ENCODE measurements at places on chromosomes 4 and X.
A peak's percentile ranks its signal among the peaks of the same experiment; 100 is the strongest.

- no peak for DNase-seq
Measured at GRCh38 chrX:38066934-38067333, 60.6 kb downstream of the SYTL5 start.

- DNase-seq: no peak
Measured at GRCh38 chr4:105208561-105208960, 61.9 kb downstream of the TET2 start.

DNA sequence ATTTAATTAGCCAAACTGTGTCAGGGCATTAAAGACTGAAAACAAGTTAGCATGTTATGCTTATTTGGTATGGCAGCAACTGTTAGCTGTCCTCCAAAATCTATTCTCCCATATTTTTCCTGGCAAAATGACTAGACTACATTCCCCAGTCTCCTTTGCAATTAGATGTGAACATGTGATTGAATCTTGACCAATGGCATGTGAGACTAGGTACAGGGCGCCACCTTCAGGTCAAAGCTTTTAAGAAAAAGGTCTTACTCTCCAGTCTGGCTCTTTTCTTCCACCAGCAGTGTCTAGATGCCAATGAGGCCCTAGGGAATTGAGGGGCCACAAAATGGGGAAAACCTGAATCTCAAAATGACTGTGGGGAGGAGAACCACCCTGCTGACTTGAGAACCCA is 408.2 kb downstream of the SMARCA1 start:
- DNase-seq: peak; percentile 32

GRCh38 chr4:73704314-73705055 is 35.9 kb upstream of the CXCL8 start:
- DNase-seq: peak; percentile 100

DNA sequence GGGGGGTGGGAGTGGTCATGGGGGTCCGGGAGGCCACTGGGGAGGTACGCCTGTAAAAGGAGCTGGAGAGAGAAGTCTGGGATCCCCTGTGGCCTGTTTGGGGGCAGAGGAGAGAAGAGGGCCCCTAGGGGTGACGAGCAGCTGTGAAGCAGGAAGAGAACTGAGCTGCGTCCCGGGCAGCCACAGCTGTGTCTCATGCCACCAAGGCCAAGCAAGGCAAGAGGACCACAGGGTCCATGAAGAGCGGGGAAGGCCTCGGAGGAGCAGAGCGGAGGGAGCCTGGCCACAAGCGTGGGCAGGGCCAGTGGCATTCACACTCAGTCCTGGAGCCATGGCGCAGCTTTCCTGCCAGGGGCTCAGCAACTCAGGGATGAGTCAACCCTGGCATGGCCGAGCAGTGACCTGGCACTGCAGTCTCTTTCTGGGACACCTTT is 13.6 kb upstream of the NAT8L start:
- no peak for DNase-seq

- no peak for DNase-seq
Measured at GRCh38 chr4:168622600-168622999, 125.7 kb downstream of the PALLD start.

- DNase-seq: no peak
Measured at GRCh38 chr4:13980317-13981310, 353.1 kb upstream of the BOD1L1 start.

GRCh38 chrX:119194621-119195020 is 41.5 kb upstream of the PGRMC1 start:
- DNase-seq: peak; percentile 10

- DNase-seq: peak; percentile 36
Measured at GRCh38 chr4:121690001-121690400, 6.8 kb downstream of the ANXA5 start.

DNA sequence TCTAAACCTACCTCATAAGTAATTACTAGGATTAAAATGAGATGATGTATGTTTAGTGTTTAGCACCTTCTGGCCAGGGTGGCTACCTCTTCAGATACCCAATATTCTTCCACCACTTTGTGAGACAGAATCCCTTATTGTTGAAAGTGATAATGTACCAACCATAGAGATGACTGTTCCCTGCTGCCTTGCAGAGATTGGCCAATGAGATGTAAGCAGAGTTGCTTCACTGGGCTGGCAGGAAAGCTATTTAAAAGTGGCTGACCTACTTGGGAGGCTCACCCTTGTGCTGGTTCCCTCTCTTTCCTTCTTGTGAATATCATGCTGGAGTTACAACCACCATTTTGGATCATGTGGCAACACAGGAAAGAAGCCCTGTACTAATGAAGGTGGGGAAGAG is 58.9 kb downstream of the TMEM154 start:
- no peak for DNase-seq

DNA sequence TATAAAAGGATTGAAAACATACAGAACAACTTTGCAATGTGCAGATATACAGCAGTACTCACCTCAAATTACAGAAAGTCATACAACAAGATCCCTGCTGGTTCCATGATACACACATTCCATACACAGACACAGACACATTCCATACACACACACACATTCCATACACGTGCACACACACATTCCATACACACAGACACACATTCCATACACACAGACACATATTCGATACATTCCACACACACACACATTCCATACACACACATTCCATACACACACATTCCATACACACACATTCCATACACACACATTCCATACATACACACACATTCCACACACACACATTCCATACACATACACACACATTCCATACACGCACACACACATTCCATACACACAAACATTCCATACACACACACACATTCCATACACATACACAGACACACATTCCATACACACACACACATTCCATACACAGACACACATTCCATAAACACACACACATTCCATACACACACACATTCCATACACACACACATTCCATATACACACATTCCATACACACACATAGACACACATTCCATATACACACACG is 13.7 kb downstream of the LINC00632 start:
- DNase-seq: no peak

DNA sequence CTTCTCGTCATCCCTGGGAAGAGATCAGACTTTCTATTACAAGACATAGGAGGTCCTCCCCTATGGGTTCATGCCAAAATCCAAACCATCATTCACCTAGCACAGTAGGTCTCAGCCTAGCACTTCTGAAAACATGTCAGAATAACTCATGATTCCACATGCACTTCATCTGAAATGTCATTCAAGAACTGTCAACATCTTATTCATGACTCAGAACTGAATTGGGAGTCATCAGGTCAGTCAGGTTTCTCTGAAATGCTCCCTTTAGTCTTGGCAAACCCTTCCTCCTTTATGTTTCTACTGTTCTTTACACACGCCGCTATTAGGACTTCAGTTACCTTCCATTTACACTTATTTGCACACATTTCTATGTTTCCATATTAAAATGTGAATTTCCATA is 67.2 kb downstream of the ANTXR2 start:
- no peak for DNase-seq

DNA sequence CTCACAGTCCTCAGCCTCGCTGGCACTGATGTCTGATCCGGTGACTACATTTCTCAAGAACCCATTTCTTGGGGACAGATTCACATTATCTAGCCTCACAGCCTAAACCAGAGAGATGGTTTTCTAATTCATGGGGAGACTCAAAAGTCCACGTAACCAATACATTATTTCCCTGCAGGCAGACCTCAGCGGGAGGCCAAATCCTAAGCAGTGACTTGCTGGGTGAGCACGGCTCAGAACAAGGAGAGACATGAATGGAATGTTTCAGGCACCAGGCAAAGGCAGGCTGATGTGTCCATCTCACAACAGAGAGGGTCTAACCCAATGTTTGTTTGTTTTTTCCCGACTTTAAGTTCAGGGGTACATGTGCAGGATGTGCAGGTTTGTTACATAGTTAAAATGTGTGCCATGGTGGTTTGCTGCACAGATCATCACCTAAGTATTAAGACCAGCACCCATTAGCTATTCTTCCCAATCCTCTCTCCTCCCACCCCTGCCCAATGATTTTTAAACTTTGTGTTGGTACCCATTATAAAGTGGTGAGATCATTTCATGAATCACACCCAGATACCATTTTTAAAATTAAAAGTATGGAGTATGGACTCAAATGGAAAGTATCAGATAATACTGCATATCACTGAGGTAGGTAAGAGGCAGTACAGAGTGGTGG is 53.3 kb downstream of the SCD5 start:
- no peak for DNase-seq

DNA sequence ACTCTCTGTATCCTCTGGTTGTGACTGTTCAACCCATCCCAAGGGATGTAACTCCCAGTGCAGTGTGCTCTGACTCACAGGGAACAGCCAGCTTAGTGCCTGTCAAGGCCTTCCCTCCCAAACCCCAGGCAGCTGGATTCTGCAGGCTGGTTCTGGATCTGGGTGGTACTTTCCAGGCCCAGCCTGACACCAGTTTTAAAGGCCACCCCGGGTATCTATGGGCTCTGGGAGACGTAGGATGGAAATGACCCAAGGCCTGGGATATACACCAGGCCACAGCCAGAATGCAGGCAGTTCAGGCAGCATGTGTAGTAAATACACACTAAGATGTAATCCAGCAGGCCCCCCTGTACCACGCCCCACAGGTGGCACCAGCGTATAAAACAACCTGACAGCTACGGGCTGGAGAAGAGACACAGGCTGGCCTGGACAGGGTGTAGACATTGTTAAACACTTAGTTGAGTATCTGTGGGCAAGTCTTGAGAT is 64.2 kb downstream of the SPINK2 start:
- DNase-seq: no peak

- peak; percentile 16 for DNase-seq
Measured at GRCh38 chr4:62394766-62395165, 1194.6 kb downstream of the ADGRL3 start.

DNA sequence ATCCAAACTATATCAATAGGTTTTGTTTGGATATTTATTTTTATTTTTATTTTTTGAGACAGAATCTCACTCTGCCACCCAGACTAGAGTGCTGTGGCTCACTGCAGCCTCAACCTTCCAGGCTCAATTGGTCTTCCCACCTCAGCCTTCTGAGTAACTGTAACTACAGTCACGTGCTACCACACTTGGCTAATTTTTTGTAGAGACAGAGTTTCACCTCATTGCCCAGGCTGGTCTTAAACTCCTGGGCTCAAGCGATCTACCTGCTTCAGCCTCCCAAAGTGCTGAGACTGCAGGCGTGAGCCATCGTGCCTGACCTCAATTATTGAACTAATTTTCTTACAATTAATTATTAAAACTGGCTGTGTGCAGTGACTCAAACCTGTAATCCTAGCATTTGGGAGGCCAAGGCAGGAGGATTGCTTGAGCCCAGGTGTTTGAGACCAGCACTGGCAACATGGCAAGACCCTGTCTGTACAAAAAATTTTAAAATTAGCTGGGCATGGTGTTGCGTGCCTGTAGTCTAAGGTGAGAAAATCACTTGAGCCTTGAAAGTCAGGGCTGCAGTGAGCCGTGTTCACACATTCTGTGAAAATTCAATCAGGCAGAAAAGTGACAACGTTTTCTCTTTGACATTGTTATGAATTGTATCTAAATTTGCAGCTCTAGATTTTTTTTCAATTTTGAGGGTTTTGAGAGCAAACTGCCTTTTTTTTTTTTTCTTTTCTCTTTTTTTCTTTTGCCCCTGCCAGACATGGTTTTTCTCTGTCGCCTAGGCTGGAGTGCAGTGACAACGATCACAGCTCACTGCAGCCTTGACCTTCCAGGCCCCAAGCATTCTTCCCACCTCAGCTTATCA is 66.0 kb downstream of the UBE2K start:
- DNase-seq: no peak

- no peak for DNase-seq
Measured at GRCh38 chrX:98203800-98204199, 1320.1 kb downstream of the RPA4 start.

DNA sequence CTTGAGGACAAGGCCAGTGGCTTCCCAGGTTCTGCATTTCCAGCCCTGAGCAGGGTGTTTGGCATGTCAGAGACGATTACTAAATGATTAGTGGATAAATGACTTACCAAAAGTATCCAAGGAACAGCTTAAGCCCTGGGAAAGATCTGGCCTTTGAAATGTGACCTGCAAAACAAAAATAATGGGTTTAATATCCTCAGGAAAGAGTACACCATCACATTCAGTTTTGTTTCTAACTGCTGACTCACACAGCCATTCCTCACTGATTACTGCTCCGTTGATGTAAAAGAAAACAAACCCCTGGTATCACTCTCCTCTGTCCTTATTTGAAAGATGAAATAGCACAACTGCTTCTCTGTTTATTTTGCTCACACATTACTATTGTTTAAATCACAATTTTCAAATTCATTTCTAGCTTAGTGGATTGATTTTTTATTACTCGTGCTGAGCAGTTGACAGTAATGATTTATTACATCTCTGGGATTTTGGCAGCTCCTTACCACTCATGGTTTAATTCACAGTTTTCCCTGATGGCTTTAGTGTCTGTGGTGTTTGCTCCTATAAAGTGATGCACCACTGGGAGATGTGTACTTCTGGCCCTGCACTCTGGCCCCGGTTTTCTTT is 117.0 kb downstream of the CBLL2 start:
- no peak for DNase-seq

DNA sequence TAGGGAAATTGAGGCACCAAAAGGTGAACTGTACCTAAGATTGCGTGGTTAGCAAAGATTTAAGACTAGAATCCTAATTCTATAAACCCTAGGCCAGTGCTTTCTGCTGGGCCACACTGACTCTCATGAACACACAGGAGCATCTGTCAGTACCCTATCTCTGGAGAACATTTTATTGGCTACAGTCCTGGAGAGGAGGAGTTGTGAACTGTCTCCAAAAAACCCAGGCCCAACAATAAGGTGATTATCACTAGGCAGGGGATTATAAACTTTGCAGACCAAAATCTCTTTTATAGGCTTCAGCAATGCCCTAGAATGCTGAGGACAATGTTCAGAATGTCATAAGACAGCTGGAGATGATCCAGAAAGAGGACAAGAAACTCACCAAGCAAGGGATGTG is 24.1 kb downstream of the OPHN1 start:
- no peak for DNase-seq
